ENCODE measurements at places on chromosomes 1 and 21. TPM values are rescaled to one million over a fixed set of nuclear protein-coding genes. Genes with fewer than 3 reads are reported as not detected.

The NBPF11 gene
- total RNA-seq: 4.4 TPM

The SLC22A15 gene
- total RNA-seq: 0.58 TPM

The PPIAL4G gene
- not detected for total RNA-seq

The TTC22 gene
- total RNA-seq: not detected

The A3GALT2 gene
- total RNA-seq: not detected

The TCHHL1 gene
- total RNA-seq: not detected

The VANGL2 gene
- total RNA-seq: 0.71 TPM

The CDC14A gene
- total RNA-seq: 2.4 TPM

The PSMG1 gene
- 86.4 TPM for total RNA-seq

The LAX1 gene
- total RNA-seq: not detected

The BLACAT1 gene
- total RNA-seq: not detected

The ALX3 gene
- not detected for total RNA-seq

The ZNF695 gene
- 2.5 TPM for total RNA-seq

The NRIP1 gene
- 7.1 TPM for total RNA-seq
